ENCODE measurements at places on chromosomes 4 and X.

DNA sequence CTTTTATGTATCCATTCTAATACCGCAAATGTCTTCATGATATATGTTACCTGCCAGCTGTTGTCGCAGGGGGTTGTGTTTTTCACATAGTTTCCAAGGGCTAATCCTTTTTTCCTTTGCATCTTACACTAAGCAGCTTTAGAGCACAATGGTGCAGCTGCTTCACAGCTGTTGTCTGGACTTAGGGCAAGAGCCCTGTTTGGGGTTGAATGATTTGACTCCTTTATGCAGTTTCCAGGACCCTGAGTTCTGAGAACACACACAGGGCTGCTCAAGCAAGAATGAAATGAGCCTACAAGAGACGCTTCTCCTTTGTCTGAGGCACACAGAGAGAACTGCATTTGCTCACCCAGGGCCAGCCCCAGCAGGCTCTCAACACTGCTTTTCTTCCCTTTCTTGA is 20.2 kb downstream of the CCNG2 start:
- DNase-seq, result no peak

- peak; percentile 50 for DNase-seq
Measured at GRCh38 chr4:84498203-84498934, 723 bp downstream of the NKX6-1 start.

GRCh38 chr4:169485086-169485485 is 127.3 kb downstream of the NEK1 start:
- no peak for DNase-seq

- no peak for DNase-seq
Measured at GRCh38 chr4:146124023-146124680, 51.4 kb upstream of the LSM6 start.

DNA sequence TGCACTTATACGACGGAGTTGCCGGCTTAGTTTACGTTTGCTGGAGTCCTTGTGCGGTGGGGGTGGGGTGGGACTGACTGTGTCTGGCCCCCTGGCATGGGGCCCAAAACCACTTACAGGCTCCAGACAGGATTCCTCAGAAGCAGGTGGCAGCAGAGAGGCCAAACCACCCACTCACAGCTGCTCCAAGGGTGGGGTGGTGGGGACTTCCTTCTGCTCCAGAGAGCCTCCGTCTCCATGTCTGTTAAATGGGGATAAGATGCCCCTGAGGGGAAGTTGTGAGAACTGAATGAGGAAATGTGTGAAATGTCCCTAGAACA is 36.7 kb downstream of the PSAPL1 start:
- DNase-seq, result peak; percentile 60

GRCh38 chr4:147954850-147955249 is 223.0 kb downstream of the ARHGAP10 start:
- no peak for DNase-seq

DNA sequence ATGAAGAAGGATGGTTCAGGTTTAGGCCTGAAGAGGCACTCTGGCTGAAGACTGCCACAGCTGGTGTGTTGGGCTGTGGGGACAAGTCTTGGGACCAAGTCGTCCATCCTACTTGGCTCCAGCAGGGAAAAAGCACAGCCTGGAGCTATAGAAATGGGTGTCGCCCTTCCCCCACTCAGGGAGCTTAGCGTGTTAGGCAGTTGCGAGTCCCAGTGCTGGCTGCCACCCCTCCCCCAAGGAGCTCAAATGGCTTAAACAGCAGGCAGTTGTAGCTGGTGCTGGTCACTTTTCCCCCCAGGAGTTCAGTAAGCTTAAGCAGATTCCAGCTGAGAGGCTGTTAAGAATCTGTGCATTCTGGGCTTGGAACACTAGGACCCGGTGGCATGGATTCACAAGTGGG is 319.5 kb upstream of the POF1B start:
- DNase-seq, result no peak

DNA sequence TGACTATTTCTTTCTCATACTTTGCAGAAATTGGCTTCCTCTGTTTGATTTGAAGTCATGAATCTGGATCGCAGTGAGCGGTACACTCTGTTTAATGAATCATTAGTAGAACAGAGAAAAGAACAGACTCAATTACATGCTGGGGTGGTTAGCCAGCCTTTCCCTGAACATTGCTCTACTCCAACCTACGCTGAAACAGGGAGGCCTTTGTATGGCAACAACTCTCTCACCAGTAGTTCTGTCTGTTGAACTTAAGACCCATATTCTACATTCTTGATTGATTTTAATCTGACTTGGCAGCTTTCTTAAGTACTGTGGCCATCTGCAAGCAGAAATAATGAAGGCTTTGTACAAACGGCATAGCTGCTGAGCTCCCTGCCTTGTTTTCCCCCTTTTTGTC is 19.0 kb upstream of the AP1S2 start:
- DNase-seq, result peak; percentile 21

DNA sequence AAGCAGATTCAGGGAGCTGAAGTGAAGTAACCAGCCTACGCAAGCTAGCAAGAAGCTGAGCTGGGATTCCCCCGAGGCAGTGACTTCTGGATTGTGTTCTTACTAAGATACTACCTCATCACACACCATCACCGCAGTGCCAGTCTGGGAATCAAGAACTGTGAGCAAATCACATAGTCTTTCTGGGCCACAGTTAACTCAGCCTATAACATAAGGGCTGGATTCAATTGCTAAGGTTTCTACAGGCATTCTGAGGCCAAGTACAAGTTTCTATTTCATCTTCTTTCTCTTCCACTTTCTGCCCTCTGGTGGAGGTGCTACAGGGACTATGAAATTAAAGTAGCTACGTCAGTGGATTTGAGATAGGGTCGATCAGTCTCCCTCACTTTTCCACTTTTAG is 1.4 kb upstream of the CORIN start:
- DNase-seq, result peak; percentile 78

GRCh38 chr4:186104114-186104889 is at the start of gene FAM149A:
FAM149A (plus strand) TSS chr4:186104704.
- DNase-seq, result no peak

DNA sequence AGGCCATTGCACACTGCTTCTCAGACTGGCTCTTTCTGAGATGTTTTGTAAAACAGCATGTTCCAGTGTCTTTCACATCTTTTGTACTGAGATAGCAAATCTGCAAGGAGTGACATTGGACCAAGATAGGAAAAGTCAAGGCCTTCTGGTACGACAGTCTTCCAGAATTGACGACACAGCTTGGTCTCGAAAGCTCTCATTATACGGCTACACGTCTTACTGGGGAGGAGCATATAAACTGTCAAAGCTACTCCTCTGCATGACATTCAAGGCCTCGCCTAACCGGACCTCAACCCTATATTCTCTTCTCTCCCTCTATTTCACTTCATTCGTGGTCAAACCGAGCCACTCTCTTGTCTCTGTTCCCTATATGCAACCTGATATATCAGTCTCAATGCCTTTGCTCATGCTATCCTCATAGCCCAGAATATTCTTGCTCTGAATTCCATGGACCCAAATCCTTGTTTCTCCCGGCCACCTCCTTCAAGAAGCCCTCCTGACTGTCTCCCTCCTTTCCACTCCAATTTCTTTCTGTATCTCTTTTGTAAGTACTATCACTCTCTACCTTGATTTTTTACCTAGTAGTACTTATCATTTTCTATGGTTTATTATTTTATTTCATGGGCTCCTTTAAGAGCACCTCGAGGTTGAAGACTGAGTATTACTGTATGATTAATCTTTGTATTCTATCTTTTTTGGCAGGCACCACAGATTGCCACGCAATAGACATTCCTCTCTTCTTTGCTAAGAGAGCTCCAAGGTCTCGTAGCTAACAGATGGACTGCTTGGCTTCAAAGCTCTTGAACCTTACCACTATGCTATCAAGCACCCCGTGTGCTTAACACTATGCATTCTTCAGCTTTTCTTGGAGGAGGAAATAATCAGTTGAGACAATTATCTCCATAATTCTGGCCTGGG is 35.1 kb downstream of the RBM47 start:
- peak; percentile 86 for DNase-seq

GRCh38 chr4:4533461-4534169 is 8.2 kb downstream of the STX18 start:
- no peak for DNase-seq

- DNase-seq, result no peak
Measured at GRCh38 chr4:136748773-136749172, 783.5 kb downstream of the PCDH18 start.

DNA sequence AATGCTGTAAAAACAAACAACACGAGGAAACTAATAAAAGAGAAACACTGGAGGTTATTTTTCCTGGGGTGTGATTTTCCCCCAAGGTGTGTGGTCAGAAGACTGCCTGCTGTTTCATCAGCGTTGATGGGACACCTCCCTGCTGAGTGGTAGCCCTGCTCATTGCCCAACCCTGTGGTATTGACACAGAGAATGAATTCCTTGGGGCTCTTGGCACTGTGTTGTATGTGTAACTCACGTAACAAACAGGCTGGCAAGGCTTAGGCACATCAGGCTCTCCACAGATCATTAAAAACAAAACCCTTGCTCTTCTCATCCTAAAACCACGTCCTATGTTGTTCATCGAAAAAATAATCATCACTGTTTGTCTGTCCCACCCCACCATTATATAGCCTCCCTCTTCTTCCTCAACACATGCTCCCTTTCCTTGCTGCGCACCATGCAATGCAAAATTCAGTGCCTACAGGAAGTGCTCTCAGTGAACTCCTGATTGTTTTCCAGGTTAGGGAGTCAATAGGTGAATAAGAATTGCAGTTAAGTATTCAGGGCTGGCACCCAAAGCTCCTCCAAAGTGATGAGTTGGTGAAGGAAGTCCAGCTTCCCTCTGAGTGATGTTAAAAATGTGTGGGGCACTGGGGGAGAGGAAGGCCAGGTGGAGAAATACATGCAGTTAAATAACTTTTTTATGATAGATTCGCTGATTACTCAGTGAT is 11.4 kb upstream of the PUDP start:
- DNase-seq, result peak; percentile 31

- DNase-seq, result peak; percentile 57
Measured at GRCh38 chr4:2793586-2794485, 951 bp downstream of the SH3BP2 start.

Data from choroid plexus epithelial cell (primary cell).